ENCODE measurements at places on chromosomes 2 and 18.

GRCh38 chr2:202030691-202031090 lies 3.0 kb upstream of the FZD7 start:
- DNase-seq = no peak

- no peak for DNase-seq
These were observed 249.5 kb upstream of the FN1 start for GRCh38 chr2:215685238-215685990.

- DNase-seq = no peak
These were observed 1544.4 kb downstream of the LRP1B start for GRCh38 chr2:140586379-140586778.

DNA sequence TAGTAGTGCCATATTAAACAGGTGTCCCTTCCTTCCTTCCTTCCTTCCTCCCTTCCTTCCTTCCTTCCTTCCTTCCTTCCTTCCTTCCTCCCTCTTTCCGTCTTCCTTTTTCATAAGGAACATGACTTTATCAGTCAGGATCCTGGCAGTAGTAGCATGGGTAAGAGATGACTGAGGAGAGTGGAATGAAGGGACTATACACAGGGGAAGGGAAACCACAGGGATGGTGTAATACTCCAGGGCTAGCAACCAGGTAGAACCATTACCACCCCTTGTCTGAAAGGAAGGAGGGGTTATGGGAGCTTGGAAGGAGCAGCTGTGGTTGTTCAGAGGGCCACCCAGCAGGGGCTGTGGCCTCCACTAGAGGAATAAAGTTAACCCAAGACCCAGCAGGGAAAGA lies 23.2 kb upstream of the KDM3A start:
- DNase-seq = no peak

- DNase-seq = no peak
These were observed 146.5 kb downstream of the GLI2 start for GRCh38 chr2:120881981-120882788.

All from thymus (tissue), 14 donors.